ENCODE measurements at places on chromosomes 2 and 18.

- DNase-seq, result no peak
Measured at GRCh38 chr18:48542513-48543181, 3.8 kb downstream of the CTIF start.

DNA sequence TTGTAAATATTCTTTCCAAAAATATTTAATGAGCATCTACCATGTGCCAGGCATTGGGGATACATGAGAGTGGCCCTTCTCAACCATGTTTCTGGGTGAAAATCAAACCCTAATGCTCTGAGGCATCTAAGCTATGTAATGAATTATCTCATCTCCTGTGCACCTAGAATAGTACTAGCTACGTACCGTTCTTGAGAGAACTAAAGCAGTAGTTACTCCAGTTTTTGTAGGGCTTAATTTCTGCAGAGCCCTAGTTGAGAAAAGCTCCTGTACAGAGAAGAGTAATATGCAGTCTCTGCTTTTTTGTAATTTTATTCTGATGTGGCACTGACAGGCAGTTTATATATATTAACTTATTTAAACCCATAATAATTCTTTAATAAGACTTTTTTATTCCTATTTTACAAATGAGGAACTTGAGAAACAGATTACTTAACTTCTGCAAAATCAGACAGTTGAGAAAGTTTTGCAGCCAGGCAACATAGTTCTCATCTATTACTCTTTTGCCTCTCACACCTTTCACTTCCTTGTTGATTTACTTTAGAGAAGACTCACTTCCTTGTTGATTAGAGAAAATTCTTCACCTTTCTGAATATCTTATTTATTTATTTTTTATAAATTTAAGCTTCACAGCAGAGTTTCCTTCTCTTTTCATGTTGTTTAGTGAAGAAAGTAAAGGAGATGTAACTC, 3.1 kb downstream of the SPOPL start:
- no peak for DNase-seq

DNA sequence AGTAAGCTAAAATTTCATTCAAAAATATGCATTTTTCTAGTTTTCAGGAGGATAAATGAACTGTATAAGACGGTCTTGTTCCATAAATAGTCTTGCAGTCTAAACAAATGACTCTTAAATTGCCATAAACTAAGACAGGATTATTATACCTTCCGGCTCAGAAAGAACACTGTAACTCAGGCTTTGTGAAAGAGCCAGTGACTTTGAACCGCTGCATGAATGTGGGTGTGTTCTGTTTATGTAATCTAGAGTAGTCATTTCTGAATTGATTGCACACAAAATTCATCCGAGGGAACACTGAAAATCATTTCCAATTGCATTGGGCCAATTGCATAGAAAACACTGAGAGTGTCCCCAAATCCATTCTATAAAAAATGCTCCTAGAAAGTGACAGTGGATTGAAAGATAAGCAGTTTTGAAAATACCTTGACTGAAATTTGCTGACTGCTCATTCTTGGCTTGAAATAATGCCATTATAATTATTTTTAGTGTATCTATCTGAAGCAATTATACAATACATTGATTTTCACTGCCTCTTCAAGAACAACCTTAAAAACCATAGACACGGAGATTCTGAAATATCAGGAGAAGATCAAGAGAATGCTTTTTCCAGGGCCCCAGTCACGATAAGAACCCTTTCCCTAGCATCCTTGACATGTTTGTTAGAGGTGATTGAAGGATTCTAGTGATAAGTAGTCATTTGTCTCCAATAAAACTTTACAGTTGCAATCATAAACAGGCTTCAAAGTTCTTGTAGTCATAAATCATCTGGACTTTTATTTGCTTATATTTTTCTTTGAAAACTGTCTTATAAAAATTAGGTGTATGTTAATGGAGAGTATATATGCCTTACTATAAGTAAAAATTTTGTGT, 55.4 kb downstream of the CNTNAP5 start:
- no peak for DNase-seq

GRCh38 chr18:10240973-10241372, 213.5 kb upstream of the APCDD1 start:
- DNase-seq, result no peak

GRCh38 chr2:228949831-228950230, 321.3 kb downstream of the PID1 start:
- no peak for DNase-seq

- no peak for DNase-seq
Measured at GRCh38 chr2:43887176-43887575, 48.4 kb downstream of the ABCG8 start.

DNA sequence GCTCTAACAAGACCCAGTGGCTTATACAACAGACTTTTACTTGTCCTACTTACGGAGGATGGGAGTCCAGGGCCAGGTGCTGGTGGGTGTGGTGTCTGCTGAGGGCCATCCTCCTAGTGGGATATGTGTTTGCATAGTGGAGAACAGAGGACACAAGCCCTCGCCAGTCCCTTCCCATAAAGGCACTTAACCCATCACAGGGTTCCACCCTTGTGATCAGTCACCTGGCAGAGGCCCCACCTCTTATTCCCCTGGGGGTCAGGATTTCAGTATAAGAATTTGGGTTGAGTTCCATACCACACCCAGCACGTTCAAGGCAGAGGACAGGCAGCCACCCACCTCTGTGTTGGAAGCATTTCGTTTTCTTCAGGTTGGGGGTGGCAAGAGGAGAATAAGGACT, 259.0 kb downstream of the AGAP1 start:
- DNase-seq, result no peak

- DNase-seq, result no peak
Measured at GRCh38 chr2:218317835-218318234, 25.5 kb upstream of the TMBIM1 start.

DNA sequence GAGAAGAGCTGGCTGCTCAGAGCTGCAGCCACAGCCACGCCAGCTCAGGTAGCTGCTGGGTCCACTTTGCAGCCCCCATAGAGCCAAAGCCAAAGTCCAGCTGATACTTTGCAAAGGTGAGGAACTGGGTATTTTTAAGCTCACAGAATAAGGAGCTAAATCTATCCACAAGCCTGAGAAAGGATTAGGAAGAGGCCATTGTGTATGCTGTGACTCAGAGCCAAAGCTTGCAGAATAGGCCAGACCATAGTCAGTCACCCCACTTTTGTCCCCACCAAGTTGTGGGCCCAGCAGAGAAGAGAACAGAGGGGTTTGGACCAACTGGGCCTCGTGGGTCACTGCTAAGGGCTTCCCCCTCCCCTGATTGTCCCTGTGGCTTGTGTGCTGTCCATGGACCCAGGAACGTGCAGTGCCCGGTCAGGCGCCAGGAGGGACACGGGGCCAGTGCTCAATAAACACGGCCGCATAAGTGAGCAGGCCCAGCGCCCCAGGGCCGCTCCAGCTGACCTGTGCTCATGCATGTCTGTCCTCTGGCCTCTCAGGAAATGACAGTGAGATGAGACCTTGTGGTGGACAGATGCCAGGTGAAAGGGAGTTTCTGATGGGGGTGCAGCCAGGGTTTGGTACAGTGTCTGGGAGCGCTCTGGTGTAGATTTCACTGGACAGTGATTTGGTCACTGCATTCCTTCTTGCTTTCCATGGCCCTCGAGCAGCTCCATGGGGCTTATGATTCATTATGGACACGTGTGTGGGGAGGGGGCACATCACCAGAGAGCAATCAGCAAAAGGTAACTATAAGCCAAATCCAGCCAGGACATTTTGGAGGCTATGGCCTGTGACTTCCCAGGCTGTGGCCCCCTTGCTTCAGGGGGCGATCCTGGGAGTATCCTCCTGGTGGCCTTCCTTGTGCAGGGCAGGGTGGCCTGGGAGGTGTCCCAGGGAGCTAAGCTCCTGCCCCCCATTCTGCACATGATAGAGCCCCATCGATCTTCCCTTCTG, 31.3 kb downstream of the MAL start:
- no peak for DNase-seq

DNA sequence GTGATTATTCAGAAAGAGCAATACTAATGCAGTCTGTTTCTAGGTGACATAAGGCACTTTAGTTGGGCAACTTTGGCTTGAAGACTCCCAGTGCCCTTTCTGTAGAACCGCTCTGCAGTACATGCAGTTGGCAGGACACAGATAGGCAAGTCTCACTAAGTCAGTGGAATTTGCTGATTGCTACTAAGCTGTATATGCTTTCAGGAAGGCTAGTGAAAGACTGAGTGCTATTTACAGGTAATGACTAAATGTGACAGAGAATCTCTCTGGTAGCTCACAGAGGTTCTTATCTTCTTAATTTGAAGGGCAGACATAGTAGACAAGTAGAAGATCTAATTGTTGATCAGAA, 243.0 kb downstream of the WDPCP start:
- no peak for DNase-seq

GRCh38 chr2:26574066-26574899, 66.9 kb downstream of the CIB4 start:
- DNase-seq, result no peak

DNA sequence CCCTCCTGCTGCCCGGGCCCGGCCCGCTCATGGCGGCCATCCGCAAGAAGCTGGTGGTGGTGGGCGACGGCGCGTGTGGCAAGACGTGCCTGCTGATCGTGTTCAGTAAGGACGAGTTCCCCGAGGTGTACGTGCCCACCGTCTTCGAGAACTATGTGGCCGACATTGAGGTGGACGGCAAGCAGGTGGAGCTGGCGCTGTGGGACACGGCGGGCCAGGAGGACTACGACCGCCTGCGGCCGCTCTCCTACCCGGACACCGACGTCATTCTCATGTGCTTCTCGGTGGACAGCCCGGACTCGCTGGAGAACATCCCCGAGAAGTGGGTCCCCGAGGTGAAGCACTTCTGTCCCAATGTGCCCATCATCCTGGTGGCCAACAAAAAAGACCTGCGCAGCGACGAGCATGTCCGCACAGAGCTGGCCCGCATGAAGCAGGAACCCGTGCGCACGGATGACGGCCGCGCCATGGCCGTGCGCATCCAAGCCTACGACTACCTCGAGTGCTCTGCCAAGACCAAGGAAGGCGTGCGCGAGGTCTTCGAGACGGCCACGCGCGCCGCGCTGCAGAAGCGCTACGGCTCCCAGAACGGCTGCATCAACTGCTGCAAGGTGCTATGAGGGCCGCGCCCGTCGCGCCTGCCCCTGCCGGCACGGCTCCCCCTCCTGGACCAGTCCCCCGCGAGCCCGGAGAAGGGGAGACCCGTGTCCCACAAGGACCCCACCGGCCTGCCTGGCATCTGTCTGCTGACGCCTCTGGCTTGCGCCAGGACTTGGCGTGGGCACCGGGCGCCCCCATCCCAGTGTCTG, 767 bp downstream of the RHOB start:
- peak; percentile 17 for DNase-seq

DNA sequence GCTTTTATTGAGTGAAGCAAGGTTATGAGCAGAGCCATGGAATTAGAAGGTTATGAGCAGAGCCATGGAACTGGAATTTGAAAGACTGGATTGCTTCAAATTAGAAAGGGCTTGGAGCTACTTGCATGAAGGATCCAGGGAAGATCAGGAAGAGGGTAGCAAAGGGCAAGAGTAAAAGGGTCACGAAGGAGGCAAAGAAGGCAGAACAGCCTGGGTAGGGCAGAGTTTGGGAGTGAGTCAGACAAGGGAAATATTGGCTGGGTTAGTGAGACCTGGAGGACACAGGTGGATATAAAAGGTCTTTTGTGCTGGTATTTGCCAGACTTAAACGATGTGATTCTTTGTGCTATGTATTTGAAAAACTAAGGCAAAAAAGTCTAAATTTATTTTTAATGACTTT, 65.0 kb downstream of the SEMA4F start:
- DNase-seq, result no peak

- DNase-seq, result no peak
Measured at GRCh38 chr18:9890196-9890595, 4.4 kb downstream of the TXNDC2 start.

- DNase-seq, result peak; percentile 31
Measured at GRCh38 chr18:23563377-23564043, 22.8 kb downstream of the NPC1 start.

DNA sequence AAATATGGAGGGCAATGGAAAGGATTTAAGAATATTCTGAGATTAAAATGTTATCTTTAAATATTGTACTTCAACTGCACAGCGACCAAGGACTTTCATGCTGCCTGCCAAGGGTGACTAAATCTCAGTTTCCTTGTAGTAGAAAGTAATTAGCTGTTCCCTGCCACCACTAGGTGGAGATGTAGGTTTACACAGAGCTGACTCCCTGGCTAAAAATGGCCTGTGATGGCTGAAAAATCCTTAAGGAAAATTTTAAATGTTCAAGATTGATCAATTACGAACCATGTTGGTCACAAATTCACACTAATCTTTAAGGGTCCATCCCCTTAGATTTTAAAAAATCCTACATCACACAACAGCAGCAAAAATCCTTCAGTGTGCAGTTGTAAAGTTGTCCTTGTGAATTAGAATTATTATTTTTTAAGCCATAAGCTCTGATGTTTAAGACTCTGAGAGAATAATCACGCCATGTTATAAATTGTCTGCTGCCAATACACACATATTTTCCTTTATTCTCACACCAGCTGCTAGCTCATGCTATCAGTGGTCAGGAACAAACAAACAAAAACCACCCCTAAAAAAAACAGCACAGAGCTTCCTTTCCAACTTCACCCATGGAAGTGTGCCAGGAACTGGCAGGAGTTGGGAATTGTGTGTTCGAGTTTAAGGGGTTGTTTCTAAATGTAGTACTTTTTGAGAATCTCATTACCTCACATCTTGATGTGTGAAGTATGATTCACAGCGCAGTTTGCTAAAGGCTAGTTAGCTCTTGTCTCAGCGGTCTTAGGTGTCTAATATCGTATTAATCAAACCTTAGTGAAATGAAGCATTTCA, 399.8 kb downstream of the TMEM182 start:
- DNase-seq, result no peak

GRCh38 chr2:168526641-168527040, 70.6 kb downstream of the CERS6 start:
- no peak for DNase-seq

DNA sequence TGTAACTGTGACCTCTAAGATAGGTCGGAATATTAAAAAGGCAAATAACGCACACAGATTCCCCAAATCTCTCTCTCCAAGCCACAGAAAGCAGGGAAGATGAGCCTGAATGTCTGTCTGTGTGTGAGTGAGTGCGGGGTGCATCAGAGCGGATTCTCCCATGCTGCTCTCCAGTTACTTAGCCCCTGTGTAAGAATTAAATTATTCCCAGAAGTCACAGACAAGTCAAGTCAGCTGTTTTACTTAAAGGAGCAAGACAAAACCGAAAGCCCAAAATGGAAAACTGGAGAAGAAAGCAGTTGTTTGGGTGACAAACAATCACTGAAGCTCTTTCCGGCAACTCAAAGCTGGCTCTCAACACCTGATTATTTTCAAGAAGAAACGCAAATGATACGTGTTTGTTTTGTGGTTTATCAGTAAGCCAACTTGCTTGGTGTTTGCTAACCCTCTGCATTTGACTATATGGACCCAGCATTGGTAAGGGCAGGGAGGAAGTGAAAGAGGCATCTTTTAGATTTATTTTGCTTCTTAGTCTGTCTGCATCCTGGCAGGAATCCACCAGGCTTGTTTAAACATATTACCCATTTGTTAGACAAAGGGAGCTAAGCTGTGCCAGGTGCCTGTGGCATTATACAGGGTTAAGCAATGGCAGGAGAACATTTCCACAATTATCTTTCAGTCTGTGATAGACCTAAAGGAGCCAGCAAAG, 121.5 kb upstream of the CREB1 start:
- no peak for DNase-seq

GRCh38 chr2:162492225-162492624, 148.3 kb downstream of the GCA start:
- DNase-seq, result no peak

Data from activated gamma-delta T cell treated with Interleukin-2 at 50 U/mL for 16 hours (primary cell).